ENCODE measurements at places on chromosomes 3 and 15.

DNA sequence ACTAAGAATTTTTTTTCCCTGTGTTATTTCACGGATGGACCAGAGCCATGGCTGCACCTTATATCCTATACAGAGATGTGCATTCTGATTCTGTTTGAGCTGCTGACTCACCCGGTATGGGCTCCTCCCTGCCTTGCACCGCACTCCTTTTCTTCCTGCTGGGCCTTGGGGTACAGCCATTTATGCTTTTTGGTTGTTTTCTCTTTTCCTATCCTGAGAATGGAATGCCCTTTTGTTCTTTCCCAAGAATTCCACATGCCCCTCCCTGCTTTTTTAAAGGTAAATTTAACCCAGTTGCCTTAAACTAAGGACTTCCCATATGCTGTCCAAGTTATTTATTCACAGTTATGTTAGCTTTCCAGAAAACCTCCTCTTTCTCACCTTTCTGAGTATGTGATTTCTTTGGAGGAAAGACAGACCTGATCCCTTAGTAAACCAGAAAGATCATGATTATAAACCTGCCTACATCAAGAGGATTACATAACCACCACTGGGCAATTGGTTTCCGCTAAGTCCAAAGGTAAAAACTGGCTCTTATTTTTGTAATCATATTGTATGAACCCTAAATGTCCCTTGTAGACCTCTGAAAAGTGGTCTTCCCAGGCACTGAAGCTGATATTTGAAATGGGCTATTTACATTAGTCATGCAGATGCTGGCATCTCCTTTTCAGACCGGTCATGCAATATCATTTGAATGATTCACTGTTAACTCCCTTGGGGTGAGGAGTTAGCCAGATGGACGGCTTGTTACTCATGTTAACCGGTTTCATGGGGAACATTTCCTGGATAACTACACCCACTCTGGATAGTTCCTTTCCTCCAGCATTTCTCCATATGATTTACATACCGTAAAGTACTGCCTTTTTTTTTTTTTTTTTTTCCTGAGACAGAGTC is 45.5 kb downstream of the TMOD3 start:
- no peak for DNase-seq
- no peaks in the 10 kb centered on the region for H3K27me3 ChIP-seq
- no peak overlapping the region for H3K4me3 ChIP-seq
- peaks cover 6% of the 10 kb centered on the region for H3K4me1 ChIP-seq
- H3K36me3 ChIP-seq, result no peaks in the 10 kb centered on the region

DNA sequence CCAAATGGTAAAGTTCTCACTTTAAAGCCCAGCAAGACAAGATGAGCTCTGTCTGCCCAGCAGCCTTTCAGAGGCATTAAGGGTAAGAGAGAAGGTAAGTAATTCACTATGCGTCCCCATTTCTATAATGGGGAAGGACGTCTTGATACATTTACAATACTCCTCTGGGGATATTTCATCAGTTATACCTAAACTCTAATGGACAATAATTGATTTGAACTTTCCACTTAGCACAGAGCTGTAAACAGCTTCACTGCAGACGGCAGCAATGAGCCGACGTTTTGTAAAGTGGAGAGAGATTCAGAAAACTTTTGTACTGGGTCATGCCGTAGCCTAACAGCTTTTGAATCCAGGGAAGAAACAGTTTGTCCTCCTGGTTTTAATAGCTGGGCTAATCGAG is 127.4 kb downstream of the TIGIT start:
- no peaks in the 10 kb centered on the region for H3K27me3 ChIP-seq
- no peaks in the 10 kb centered on the region for H3K36me3 ChIP-seq
- H3K4me3 ChIP-seq, result no peak overlapping the region
- no peak overlapping the region for H3K27ac ChIP-seq
- H3K4me1 ChIP-seq, result peaks cover 51% of the 10 kb centered on the region
- no peak for DNase-seq

- H3K36me3 ChIP-seq, result no peaks in the 10 kb centered on the region
- H3K27ac ChIP-seq, result no peak overlapping the region
- no peak for DNase-seq
- H3K4me3 ChIP-seq, result no peak overlapping the region
- H3K27me3 ChIP-seq, result no peaks in the 10 kb centered on the region
These were observed 264.4 kb upstream of the NR2E3 start for GRCh38 chr15:71545923-71546322.

- H3K27me3 ChIP-seq, result no peaks in the 10 kb centered on the region
- no peak for DNase-seq
- no peaks in the 10 kb centered on the region for H3K4me1 ChIP-seq
- H3K4me3 ChIP-seq, result no peak overlapping the region
These were observed 13.8 kb downstream of the ATP10A start for GRCh38 chr15:25849157-25849921.

DNA sequence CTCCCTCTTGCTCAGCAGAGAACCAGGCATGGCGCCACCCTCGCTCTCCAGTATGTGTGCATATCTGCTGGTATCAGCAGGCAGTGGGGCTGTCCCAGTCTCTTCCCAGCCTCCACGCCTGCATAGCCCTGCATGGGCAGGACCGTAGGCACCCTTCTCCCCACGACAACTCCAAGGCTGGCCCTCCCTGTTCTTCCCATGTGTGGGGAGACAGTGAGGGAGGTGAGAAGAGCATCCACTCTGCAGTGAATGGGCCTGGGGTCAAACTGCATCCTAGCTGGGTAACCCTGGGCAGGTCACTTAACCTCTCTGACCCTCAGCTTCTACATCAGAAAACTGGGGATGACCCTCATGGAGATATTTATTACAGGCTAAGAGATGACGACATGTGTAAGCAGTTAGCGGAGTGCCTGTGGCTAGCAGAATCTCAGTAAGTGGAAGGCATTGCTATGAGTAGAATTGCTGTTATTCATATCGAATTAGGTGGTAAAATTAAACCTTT is 13.3 kb upstream of the SSUH2 start:
- DNase-seq, result no peak
- H3K4me3 ChIP-seq, result no peak overlapping the region
- peaks cover 35% of the 10 kb centered on the region for H3K4me1 ChIP-seq
- no peaks in the 10 kb centered on the region for H3K36me3 ChIP-seq
- H3K27me3 ChIP-seq, result no peaks in the 10 kb centered on the region

DNA sequence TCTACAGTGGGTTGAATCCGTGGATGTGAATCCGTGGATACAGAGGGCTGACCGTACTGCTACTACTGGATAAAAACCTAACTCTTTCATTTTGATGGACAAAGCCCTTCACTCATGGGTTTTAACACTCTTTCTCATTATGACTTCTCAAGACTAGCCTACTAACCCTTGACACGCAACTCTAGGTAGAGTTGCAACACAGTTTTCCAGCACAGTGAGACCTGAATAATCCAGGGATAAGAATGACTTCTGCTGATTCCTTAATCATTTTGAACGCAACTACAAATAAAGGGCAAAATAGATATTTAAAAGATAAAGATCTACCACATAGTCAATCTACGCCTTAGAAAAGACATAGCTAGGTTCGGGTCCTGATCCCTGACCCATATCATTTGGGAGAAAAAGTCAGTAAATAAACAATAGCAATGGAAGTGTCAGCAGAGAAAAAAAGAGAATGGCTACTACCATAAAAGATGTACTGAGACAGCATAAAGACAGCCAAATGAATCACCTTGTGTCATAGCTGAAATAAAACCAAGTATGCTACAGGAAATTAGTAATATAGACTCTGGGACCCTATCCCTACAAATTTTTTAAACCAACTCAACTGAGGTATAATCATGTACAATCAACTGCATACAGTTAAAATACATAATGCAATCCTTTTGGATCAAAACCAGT is 87.6 kb downstream of the DPH6 start:
- no peaks in the 10 kb centered on the region for H3K4me1 ChIP-seq
- no peak overlapping the region for H3K4me3 ChIP-seq
- H3K27ac ChIP-seq, result no peak overlapping the region
- DNase-seq, result no peak
- H3K36me3 ChIP-seq, result no peaks in the 10 kb centered on the region

DNA sequence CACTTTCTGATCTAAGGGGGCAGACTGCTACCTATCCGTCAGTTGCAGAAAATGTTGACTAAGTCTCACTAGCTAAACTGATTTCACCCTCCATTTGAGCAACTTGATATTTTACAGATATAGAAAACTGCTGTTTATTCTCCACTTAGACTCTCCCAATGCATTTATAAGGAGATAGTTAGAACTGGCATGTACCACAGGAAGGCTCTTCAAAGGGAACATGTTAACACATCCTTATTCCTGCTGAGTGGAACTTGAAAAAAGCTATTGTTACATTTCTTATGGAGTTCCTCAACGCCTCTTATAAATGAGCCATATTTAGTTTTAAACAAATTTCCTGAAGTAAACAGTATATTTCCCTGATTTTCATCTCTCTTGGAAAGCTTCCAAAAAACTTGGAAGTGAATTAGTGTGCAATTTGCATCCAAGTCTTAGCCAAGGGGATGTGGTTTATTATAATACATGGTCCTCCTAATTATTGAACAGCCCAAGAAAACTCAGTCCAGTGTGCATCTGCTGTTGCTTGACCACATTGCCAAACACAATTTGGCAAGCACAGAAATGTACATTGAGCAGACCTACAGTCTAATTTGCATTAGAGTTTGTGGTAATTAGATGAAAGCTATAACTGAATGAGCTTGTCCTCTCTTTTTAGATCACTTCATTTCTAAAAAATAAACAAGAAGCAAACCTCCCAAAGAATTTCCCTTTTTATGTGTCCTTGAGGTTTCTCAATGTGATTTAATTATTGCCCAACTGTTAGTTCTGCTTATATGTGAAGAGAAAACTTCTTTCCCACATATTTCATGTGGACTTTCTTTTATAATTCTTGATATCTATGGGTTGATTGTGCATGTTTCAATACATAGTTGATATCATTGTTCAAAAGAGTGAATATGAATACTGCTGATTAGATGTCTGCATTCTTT is 72.6 kb upstream of the DPH6 start:
- H3K27me3 ChIP-seq, result no peaks in the 10 kb centered on the region
- H3K4me3 ChIP-seq, result no peak overlapping the region
- H3K4me1 ChIP-seq, result no peaks in the 10 kb centered on the region
- DNase-seq, result no peak
- H3K27ac ChIP-seq, result no peak overlapping the region

All from tibial nerve (tissue), 4 donors.